AG04449 (cell line): ENCODE measurements at places on chromosomes 5 and 9.

- DNase-seq = no peak
Observed at GRCh38 chr5:14036514-14036913, 92.0 kb upstream of the DNAH5 start.

- DNase-seq = no peak
Observed at GRCh38 chr5:149128023-149128875, 13.0 kb upstream of the ABLIM3 start.

DNA sequence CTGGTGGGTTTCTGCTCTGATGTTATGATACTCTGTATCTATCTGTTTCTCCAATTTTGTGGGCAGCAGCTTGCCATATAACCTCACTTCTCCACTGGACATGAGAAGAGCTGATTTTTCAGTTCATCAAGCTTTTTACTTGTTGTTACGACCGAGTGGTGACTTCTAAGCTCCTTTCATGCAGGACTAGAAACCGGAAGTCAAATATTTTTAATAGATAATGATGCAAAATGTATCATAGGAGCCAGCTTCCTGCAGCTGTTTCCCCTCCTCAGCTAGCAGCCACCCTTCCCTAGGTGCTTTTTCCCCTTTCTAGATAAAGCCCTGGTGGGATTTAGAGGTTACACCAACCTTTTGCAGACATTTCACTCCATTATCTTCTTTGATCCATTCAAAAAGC lies 17.0 kb upstream of the ADAM19 start:
- no peak for DNase-seq

GRCh38 chr9:90251316-90251715 lies 391.3 kb downstream of the DIRAS2 start:
- no peak for DNase-seq

- no peak for DNase-seq
Observed at GRCh38 chr5:102946414-102946813, 173.5 kb downstream of the GIN1 start.

DNA sequence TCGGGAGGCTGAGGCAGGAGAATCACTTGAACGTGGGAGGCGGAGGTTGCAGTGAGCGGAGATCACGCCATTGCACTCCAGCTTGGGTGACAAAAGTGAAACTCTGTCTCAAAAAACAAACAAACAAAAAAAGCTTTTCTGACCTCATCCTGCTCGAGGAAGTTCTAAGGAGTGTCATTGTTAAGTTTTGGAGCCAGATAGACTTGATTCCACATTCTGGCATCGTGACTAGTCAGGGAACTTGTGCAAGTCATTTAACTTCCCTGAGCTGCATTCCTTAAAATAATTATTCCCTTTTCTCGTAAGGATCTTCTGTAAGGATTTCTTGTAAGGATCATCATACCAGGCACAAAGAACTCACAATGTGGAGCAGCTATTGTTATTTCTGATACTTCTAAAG lies 26.2 kb downstream of the SNX24 start:
- DNase-seq = no peak

- DNase-seq = no peak
Observed at GRCh38 chr9:98504298-98505282, 204.1 kb downstream of the GABBR2 start.

- no peak for DNase-seq
Observed at GRCh38 chr5:44441460-44441859, 52.2 kb upstream of the FGF10 start.

- no peak for DNase-seq
Observed at GRCh38 chr9:20611691-20612287, 10.5 kb downstream of the MLLT3 start.

- DNase-seq = no peak
Observed at GRCh38 chr5:179301796-179302195, 43.5 kb downstream of the ADAMTS2 start.

DNA sequence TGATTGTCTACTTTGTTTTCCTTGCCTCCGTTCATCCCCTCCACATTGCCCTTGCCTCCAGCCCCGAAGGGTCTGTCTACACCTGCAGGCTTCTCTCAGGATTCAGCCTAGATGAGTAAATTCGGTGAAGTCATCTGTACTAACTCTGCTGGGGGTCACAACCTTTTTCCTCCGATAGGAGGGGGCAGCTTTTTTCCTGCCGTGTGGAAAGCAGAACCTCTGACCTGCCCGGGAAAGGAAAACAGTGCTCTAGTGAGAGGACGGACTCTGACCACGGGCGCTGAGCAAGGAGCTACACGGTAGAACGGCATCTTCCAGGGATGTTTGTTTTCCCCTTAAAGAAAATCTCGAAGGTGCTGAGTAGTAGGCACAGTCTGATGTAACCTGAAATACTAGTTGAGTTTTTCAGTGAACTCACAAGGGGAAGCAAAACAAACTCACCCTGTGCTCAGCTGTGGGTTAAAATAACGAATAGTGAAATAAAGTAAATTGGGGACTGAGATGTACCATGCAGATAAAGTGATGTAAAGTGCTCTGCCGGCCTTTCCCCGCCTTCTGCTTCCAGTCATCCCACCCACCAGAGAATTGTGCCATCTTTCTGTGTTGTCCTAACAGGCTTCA lies 281.8 kb downstream of the AOPEP start:
- no peak for DNase-seq

DNA sequence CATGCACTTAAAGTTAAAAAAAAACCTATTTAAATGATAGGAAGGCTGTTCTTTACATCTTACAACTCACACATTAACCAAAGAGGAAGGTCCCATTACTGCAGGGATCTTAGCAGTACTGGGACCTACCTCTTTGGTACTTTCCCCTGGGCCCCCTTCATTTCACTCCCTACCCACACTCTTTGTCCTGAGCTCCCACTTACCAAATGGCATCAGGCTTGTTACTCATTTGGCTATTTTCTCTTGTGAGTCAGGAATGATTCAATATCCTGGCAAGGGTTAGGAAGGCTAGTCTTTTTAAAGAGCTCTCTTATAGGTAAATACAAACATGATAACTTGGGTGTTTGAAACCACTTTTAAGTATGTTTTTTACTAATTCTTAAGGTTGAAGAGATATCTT lies 117.4 kb upstream of the ELL2 start:
- peak; percentile 73 for DNase-seq

GRCh38 chr5:178673801-178674295 lies 47.0 kb upstream of the CLK4 start:
- no peak for DNase-seq

- no peak for DNase-seq
Observed at GRCh38 chr9:96088510-96088909, 213.0 kb downstream of the ERCC6L2 start.

- no peak for DNase-seq
Observed at GRCh38 chr9:77488439-77489126, 159.5 kb downstream of the GNA14 start.

- no peak for DNase-seq
Observed at GRCh38 chr5:82793808-82794419, 283.3 kb downstream of the TMEM167A start.

GRCh38 chr9:137744632-137745183 lies 125.9 kb downstream of the EHMT1 start:
- no peak for DNase-seq

DNA sequence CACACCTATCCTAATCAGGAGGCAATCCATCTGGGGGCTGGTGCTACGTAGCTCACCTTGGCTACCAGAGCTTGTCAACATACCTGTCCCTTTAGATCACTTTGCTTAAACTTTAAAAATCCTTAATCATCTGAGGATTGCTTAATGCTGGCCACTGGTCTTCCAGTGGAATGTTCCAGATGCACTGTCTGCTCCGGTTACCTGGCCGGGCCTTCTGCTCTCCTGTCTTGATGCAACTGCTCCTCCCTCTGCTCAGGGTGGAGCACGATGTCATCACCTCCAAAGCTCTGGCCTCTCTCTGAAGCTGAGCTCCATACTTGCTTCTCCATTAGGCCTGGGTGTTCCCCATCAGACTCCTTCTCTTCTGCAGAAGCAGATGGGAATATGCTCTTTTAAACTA lies 106.5 kb upstream of the OTULINL start:
- no peak for DNase-seq

DNA sequence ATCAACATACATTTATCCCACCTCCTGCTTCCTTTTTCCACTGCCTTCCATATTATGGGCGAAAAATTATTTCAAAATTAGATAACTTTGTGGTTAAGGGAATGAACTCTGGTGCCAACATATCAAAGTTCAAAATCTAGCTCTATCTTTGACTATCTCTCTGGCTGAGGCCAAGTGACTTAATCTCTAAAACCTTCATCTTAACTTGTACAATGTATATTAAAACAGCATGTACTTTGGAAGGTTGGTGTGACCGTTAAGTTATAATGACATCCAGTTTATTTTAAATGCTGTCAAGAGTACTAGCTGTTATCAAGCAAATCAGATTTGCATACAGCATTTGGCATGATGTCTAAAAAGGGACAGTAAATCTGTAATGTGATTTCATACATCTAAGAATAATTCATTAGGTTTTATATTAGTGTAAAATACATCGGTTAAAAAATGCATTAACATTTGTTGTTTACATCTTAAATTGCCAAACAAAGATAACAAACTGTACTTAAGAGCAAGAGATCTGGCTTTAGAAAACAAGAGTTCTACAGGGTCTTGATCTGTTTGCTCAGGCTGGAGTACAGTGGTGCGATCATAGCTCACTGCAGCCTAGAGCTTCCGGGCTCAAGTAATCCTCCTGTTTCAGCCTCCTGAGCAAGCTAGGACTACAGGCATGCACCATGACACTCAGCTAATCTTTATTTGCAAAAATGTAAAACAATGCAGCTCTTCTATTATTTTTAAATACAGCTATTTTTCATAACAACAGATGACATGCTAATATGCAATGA lies 102.8 kb downstream of the CDH18 start:
- DNase-seq = no peak

DNA sequence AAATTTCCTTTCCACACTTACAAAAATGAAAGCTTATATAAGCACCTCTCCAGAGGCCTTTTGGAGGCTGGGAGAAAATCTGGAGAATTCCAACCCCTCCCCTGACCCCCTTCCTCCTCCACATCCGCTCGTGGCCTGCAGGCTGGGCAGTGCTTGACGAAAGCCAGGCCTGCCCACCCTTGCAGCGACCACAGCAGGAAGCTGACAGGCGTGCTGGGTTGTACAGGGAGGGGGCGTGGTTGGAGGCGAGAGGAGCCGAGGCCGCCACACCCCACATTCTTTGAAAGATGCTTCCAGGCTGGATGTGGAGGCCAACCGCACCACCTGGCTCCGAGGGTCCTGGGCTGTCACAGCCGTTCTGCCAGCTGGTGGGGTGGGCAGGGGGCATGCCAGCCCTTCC lies 47.8 kb upstream of the IER5L start:
- peak; percentile 47 for DNase-seq

DNA sequence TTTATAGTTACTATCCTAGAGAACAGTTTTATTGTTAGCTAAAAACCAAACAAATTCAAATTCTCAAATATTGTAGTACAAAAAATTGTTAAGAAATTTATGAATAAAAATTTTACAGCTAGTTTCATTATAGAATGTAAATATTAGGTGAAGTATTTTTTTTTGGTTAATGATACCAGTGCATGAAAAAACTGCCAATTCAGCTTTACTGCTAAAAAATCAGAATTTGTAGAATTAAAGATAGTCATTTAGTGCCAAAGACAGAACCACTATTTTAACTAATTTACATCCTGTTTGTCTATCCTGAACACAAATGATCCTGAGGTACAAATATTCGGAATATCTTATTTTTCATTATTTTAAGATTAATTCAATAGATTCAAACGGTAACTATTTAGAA lies 202.6 kb downstream of the FER start:
- no peak for DNase-seq

DNA sequence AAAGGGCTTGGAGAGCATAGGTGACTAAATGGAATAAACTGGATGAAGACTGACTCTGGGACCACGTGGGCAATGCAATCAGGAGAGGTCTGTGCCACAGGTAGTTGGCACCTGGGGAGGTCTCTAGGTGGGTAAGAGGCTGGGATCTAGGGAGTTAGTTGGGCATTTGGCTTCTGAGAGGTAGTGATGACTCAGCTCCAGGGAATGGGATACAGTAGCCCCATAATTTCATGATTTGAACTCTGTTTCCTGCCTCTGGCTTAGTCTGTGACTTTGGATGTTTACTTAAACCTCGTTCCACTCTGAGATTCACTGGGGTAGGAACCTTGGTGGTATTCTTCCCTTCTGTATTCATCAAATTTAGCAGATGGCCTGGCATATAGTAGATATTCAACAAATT lies 240.8 kb downstream of the KIF4B start:
- DNase-seq = no peak

DNA sequence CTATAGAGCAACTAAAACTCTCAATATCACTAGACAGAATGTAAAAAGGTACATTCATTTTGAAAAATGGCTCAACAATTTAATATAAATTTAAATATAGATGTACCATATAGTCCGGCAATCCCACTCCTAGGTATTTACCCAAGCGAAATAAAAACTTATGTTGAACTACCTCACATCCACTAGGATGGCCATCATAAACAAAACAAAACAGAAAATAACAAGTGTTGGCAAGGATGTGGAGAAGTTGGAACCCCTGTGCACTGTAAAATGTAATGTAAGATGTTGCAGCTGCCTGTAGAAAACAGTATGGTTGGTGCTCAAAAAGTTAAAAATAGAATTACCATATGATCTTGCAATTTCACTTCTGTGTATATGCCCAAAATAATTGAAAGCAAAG lies 36.9 kb upstream of the SELENOP start:
- no peak for DNase-seq

DNA sequence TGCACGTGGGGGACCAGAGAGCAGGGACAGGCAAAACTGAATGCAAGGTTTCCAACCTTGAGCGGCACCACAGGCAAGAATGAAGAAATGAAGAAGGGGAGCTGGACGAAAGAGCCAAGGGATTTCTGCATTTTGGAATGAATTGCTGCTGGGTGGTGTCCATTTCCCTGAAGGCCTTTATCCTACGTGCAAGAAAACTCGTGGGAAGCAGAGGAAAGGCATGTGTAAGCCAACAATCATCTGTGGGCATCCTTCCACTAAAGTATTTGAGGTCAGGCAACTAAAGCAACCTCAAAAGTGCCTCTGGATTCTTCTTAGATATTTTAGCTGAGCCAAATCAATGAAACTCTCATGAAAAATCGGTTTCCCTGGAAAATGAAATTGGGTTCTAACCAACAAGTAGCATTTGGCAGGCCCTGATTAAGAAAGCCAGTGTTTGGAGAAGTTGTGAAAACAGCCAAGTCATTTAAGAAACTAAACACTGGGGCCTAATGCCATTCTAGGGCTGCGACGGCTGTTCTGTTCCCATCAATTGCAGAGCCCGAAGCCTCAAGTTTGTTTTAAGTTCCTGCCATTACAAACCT lies 4.7 kb upstream of the TGFBI start:
- DNase-seq = no peak

- DNase-seq = no peak
Observed at GRCh38 chr5:17316970-17317459, 99.6 kb downstream of the BASP1 start.

DNA sequence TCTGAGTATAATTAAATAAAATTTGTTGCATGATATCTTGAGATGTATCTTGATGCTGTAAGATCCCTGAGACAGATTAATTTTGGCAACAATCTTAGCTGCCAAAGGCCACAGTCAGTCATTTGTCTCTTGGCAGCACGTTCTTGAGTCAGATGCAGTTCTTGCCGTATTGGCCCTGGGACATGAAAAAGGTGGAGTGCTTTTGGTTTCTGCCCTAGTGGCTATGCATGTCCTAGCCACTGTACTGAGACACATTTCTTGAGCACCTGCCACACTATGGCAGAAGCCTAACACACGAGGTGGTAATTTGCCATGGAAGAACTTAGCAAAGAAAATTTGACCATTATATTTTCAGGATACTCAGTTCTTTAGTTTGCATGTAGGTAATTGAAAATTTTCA lies 45.0 kb upstream of the PHF2 start:
- no peak for DNase-seq
